ENCODE measurements at places on chromosomes 11 and 22.

- DNase-seq, result no peak
Measured at GRCh38 chr11:123718469-123718868, 23.0 kb downstream of the ZNF202 start.

GRCh38 chr11:58958500-58958899, 19.2 kb downstream of the GLYATL1 start:
- DNase-seq, result no peak

GRCh38 chr11:59542142-59542810, 30.9 kb downstream of the OR4D9 start:
- DNase-seq, result no peak

GRCh38 chr11:62705413-62705812, 1.8 kb downstream of the BSCL2 start:
- DNase-seq, result no peak

DNA sequence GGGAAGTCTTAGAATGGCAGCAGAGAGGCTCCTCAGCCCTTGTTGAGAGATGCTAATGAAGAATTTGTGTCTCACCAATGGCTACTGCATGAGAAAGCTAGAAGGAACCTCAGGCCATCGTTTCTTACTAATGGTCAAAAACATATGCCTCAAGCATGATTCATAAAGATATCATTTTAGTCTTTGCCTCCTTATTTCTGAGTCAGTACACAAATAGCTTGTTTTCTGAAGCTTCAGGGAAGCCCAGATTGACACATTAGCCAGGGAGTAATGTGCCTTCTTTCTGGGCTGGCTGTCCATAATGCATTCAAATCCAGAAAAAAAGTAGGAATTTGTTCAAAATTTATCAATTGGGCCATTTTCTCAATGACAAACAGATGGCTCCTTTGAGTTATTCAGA, 169.4 kb upstream of the ZBED5 start:
- no peak for DNase-seq

- DNase-seq, result no peak
Measured at GRCh38 chr11:122711362-122711761, 55.8 kb downstream of the UBASH3B start.

- no peak for DNase-seq
Measured at GRCh38 chr11:11263238-11264005, 89.6 kb downstream of the CSNK2A3 start.

GRCh38 chr11:75930534-75930933, 115.5 kb downstream of the UVRAG start:
- no peak for DNase-seq

GRCh38 chr11:125331357-125332035, 164.6 kb downstream of the FEZ1 start:
- no peak for DNase-seq

DNA sequence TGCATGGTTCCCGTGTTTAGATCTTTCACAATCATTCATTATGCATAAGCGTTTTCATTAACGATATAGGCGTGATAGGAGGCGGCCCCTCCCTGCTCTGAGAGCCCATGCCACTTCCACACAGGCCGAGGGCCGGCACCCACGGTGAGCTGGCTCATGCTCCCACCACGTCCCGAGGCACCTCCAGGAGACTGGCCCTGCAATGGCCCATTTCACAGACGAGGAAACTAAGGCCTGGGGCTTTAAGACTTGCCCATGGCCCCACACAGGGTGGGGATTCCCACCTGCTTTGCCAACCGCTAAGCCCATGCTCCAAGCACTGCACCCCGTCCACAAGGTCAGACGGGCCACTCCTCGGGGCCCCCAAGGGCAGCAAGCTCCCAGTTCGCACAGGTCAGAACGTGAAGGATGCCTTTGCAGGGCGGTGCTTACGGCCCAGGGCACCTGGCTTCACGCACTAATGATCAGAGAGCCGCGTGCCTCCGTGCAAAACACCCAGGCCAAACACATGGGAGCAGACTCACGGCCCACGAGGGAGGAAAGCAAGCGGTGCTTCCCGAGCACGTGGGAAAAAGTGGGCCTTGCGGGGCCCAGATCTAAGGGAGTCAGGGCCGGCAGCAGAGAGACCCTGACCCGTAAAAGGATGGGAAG, 8.3 kb downstream of the OSBPL5 start:
- no peak for DNase-seq

DNA sequence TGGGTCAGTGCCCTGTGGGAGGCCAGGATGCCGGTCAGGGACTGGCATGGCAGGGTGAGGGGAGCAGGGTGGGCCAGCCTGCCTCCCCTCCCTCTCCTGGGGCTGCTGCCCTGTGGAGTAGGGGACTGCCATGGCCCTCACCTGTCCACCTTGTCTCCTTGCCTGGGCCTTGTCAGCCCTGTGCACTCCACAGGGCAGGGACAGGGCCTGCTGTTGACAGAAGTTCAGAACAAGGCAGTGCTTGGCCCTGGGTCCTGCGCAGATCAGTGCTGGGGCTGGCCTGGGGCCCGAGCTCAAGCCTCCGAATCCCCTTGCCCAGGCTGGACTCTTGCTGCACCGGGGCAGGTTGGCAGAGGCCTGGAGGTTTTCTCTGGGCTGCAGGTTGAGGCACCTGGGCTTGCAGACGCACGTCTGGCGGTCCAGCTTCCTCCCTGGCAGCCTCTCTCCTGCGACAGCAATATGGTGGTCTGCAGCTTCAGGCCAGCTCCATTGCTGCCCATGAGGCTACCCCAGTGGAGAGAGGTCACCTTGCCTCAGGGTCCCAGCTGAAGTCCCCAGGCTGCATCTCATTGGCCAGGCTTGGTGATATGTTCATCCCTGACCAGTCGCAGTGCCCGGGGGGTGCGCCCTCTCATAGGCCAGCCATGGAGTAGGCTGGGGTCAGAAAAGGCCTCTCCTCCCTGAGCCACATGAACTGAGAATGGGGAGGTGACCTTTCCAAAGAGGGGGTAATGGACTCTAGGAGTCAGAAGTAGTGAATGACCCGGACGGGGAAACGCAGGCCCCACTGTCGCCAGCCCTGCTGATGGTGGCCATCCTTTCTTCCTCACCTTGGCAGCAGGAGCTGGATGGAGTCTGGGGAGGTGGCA, 21.5 kb upstream of the CHKA start:
- no peak for DNase-seq

DNA sequence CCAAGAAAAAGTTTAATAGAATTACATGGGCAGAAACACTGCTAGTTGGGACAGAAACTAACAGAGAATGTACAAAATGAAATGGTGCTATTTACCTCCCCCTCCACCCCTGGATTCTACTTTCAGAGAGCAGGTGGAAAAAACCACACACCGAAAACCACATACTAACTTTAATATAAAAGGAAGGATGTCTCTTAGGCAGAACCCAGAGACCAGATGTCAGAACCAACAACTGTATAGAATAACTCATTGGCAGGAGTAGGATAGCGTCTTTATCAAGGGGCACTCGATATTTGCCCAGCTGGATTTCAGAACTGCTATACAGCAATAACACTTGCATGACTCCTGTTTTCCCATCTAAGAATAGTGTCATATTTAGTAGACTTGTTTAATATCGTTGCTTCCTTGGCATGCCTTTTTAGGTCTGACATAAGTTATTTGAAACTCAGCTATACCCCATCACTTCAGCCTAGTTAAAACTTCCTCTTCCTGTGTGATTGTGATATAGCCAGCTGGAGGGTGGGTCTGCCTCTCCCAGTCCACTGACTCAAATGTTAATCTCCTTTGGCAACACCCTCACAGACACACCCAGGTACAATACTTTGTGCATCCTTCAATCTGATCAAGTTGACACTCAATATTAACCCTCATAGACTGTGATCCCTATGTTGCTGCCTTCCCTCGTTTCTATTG, 1.2 kb downstream of the SLC22A25 start:
- DNase-seq, result no peak

DNA sequence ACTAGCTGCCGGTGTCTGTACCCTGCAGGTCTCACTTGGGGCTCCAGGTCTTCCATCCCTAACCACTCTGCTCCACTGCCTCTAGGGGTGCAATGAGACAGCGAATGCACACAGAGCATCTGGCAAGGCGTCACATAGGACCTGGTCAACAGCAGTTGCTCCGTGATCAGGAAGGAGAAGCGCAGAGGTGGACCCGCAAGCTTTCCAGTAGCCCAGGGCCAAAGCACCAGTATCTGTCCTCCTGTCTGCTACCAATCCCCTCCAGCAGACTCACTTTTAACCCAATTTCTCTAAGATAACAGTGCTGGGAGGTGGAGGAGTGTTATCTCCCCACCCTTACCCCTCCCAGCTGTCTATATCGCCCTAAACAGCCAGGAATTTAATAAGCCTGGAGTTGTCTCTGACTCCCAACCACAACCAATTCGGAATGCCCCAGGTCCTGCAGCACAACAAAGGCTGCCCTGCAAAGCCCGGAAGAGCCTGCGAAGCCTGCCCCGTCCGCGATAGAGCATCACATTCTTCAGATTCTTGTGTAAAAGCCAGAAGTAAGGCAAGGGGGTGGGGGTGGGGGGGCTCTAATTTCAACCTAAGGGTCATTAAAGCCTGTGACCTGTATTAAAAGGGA, 19.3 kb downstream of the MYH9 start:
- no peak for DNase-seq

DNA sequence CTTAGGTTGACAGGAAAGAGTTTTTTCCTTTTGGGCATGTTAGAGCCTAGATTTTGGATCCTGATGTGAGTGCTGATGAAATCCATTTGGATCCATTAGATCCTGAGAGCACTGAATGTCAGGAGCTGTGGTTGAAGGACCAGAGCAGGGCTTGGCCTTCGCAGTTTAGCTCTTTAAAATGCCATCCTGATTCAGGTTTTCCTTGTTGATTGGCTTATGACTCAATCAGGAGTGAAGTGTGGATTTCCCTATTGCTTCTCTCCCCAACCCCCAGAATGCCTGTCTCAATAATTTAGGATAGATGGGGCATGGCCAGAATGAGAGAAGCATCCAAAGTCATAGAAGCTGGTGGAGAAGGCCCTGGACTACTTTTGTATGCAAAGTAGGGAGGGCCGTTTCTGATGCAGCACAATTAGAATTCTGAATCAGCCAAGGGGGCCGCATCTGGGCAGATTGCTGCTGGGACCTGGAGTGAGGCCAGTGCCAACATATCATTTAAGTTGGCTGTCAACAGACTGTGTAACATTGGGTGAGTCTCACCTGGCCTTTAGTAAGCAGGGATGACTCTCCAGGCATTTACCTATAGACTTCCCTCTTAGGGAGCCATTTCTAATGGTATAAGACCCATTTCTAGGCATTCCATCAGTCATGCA, 80.5 kb downstream of the TEAD1 start:
- no peak for DNase-seq

DNA sequence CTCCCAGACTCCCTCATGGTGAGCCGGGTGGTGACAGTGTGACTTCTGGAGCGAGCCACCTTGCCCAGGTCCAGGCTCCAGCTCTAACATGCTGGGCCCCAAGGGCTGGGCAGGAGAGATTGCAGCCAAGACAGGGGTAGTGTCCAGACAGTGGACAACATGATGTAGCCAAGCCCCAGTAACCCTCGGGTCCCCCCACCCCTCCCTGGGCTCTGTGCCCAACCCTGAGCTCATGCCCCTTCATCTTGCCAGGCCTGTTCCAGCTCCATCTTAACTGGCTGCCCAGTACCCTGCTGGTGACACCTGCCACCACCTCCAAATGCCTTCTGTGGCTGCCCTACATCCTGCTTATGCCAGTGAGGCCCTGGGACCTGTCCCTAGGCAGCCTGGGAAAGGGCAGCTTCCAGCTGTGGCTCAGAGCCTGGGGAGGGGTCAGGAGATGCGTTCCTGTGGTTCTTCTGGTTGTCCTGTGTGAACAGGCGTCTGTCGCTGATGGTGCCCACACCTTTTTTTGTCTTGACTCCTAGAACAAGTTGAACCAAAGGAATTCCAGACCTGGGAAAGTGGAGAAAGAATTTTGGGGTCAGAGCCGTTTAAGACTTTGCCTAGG, 12.5 kb upstream of the SYT12 start:
- DNase-seq, result no peak

- no peak for DNase-seq
Measured at GRCh38 chr11:130168105-130168504, 8.5 kb downstream of the ST14 start.

DNA sequence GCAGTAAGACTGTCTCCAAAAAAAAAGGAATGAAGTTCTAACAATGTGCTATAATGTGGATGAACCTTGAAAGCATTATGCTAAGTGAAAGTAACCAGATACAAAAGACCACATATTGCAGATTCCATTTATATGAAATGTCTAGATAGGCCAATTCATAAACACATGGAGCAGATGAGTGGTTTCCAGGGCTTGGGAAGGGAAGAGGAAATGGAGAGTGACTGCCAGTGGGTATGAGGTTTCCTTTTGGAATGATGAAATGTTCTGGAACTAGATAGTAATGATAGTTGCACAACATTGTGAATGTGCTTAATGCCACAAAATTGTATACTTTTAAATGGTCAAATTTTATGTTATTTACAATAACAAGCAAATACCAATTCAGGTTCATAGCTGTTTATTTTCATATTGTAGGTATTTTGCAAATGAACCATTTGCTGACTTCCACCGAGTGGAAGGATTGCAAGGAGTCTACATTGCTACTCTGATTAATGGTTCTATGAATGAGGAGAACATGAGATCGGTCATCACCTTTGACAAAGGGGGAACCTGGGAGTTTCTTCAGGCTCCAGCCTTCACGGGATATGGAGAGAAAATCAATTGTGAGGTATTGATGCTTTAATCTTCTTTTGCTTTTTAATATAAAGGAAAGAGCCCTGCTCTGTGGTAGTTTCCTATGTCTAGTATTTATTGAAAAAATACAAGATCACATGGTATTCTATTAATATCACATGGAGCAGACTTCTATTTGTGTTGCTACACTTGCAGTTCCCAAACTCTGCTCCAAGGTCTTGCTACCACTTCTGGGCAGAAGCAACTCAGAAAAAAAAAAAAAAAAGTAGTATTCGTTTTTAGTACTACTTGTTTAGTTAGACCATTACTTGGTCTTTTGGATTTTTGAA, 67.7 kb upstream of the SORL1-AS1 start:
- no peak for DNase-seq

DNA sequence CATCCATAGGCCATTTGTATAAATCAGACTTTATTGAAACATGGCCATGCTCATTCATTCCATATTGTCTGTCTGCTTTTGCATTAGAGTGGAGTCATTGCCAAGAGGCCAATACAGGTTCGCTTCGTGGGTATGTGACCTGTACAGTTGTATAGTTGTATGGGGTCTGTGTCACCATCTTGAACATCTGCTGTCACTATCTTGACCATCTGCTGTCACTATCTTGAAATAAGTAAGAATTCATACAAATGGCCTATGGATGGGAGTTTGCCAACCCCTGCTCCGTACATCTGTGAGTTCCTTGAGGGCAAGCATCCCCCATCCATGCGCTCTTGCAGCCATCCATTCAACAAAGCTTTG, 44.4 kb upstream of the ANO1 start:
- DNase-seq, result no peak

GRCh38 chr11:118615976-118616371, 8.6 kb downstream of the PHLDB1 start:
- no peak for DNase-seq

Measured in omental fat pad (tissue), 4 donors.